ENCODE measurements at places on chromosomes 12 and 14.

DNA sequence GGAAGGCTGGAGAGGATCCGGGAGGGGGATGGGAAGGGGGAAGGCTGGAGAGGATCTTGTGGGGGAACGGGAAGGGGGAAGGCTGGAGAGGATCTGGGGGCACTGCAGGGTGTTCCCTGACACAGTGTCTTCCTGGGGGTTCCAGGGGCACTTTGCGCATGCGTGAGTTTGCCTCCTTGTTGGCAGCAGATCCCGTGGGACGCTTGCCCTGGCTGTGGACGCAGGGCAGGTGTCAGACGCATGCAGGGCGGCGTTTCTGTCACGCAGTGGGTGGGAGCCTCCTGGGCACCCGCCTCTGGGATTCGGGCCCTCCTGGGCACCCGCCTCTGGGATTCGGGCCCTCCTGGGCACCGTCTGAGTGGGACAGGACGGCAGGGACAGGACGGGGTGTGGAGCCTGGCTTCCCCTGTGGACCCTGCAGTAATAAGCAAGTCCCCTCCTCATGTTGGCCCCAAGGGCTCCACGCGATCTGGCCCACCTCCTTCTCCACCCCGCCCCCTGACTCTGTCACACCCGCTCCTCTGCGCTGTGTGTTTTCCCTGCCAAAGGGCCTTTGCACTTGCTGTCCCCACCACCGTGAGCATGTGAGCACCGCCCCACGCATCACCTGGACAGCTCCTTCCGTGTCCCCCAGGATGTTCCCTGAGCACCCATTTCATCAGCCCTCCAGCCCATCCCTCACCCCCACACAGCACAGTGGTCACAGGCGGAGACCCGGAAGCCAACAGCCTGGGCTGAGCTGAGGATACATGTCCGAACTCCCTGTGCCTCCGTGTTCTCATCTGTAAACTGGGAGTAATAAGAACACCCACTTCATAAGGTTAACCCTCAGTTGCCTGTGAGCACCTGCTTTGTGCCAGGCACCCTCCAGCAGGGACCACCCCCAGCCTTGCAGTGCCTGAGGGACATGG lies 4.4 kb downstream of the MMP17 start:
- DNase-seq, result peak; percentile 42

DNA sequence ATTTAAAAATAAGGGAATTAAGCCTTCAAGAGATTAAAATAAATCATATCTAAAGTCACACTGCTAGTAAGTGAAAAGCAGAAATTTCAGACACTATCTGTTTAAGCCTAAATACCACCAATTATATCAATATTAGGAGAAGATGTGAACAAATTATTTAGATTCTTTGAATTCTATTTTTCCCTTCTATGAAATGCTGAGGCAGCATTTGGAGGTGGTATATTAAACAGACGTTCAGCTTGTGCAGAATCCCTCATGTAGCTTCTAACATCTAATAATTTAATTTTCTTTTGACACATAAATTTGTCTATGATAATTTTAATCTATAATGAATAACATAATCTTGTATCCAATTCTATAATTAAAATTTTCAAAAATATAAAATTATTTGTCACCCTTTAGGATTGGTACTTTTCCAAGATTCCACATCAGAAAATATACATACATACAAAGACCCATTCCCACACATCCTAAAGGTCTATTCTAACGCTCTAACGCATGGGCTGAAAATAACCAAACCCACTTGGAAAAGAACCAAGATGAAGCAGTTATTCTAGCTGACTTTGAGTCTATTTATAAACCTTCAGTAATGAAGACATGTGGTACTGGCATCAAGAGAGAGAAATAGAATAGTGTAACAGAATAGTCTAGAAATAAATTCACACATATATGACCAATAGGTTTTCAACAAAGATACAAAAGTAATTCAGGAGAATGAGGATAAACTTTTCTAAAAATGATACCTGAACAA lies 751.8 kb downstream of the GALC start:
- DNase-seq, result no peak

- DNase-seq, result peak; percentile 97
Measured at GRCh38 chr12:74317078-74317601, 220.5 kb upstream of the ATXN7L3B start.

GRCh38 chr12:108568338-108569154 lies 6.2 kb downstream of the ISCU start:
- no peak for DNase-seq

- no peak for DNase-seq
Measured at GRCh38 chr12:48770756-48771155, 18.1 kb downstream of the ADCY6 start.

DNA sequence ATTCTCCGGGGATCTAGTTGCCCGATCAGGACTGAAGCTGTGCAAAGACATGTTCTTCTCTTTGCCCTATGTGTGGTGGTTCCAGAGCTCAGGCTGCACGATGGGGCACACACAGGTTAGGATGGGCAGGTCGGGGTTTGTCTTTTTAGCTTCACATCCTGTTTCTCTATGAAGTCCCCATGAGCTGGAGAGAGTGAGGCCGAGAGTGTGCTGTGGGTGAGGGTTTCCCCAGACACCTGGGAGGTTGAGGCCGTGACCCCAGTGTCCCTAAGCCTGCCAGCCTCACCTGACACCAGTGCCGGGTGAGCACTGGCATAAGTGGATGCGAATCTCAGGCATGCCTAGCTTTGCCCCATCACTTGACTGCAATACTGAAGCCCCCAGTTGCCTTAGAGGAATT lies 32.9 kb upstream of the IGF1 start:
- no peak for DNase-seq

GRCh38 chr14:24965934-24966578 lies 83.9 kb downstream of the STXBP6 start:
- DNase-seq, result no peak

DNA sequence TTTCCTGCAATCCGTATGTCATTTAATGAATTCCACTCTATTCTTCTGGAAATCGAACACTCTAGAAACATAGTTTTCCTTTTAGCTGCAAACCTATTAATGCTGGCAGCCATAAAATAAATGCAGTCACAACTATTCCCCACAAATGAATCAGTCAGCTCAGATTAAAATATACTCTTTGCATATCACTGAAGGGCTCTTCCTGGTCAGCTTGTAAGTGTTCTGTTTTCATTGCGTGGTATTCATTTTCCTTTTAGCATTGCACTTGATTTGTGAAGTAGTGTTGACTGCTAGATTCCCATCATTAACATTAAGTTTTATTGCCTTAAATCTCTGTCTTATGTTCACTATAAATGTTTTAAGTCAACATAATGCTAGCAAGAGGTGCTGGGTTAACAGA lies 685.9 kb downstream of the DIO2 start:
- no peak for DNase-seq

- DNase-seq, result no peak
Measured at GRCh38 chr14:61701946-61702345, 6.6 kb downstream of the HIF1A start.

All from SK-N-MC (cell line).